ENCODE measurements at places on chromosomes 2 and 18. TPM values are rescaled to one million over a fixed set of nuclear protein-coding genes. Genes with fewer than 3 reads are reported as not detected.

GRCh38 chr2:135218426-135218825 lies 166.3 kb downstream of the RAB3GAP1 start:
- DNase-seq: no peak

GRCh38 chr2:74696829-74697228 lies 42.8 kb downstream of the SEMA4F start:
- DNase-seq: no peak

DNA sequence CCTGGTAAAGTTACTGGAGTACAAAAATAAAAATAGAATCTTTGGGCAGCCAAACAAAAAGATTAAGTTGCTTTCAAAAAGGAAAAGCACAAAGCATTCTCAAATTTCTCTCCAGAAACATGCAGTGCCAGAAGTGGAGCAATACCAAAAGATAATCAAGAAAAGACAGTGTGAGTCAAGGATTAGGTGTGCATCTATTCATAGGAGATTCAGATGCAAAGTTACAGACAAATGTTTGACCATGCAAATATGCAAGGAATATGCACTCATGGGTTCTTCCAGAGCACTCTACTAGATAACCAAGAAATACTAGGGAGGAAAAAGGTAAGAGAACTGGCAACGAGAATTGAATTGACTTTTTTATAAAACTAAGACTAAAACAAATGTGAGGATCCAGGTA lies 51.8 kb upstream of the CDH20 start:
- DNase-seq: no peak

- DNase-seq: no peak
These were observed 12.7 kb downstream of the FAM110C start for GRCh38 chr2:33620-34019.

- no peak for DNase-seq
These were observed 90.9 kb downstream of the PLA2R1 start for GRCh38 chr2:159971365-159972152.

DNA sequence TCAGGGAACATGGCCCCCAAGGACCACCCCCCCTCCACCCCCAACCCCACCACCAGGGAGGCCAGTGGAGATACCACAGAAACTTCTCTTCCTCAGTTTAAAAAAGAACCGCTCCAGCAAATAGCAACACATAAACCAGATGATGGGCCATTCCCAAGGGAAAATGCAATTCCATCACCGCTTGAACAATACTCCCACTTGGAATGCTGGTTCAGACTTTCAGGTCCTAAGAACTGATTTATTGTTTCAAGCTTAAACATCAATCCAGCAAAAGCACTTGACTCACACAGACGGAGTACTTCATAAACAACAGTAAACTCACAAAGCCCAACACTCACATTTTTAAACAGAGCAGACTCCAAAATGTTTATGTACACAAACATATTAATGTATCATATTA lies 6.9 kb downstream of the HDAC4 start:
- no peak for DNase-seq

ASB18 gene
- total RNA-seq: not detected

EPHA4 gene
- 13.8 TPM for total RNA-seq

ANKRD30BL gene
- not detected for total RNA-seq

GRHL1 gene
- total RNA-seq: 6.5 TPM

UGT1A3 gene
- not detected for total RNA-seq

Data from lower lobe of right lung (tissue), 2 donors.